Activated T-cell treated with anti-CD3 and anti-CD28 coated beads for 1 hour (primary cell): ENCODE measurements at places on chromosomes 12 and 14.

DNA sequence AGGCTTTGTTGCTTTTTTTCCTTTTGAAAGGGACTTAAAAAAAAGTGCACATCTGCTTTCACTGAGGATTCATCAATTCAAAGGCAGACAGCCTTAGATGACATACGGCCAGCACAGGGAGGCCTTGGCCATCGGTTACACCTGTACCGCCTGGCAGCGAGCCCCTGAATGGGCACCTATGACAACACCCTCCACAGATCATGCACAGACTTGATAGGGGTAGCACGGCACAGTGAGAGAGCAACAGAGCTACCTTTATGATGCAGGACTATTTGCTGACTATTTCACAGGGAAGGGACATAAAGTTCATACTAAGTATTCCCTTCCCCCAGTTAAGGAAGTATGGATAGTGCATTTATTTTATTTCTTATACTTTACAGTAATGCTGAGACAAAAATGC, 137.9 kb upstream of the ARID2 start:
- DNase-seq, result no peak

DNA sequence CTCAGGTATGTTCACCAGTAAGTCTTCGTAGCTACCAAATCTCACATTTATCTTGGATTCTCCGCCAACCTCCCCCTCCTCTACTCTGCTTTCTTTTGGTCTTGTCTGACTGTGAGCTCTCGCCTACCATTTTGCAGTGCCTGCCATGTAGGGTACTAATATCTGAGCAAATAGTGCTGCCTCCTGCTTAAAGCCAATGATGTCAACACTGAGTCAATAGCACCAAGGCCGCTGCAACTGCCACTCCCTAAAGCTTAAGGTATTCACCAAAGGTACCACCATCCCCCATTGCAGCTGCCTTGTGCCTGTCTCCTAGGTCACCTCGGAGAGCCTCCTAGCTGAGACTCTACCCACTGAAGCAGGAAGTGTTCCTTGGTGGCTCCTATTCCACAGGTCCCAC, 114.8 kb upstream of the FUT8 start:
- no peak for DNase-seq

DNA sequence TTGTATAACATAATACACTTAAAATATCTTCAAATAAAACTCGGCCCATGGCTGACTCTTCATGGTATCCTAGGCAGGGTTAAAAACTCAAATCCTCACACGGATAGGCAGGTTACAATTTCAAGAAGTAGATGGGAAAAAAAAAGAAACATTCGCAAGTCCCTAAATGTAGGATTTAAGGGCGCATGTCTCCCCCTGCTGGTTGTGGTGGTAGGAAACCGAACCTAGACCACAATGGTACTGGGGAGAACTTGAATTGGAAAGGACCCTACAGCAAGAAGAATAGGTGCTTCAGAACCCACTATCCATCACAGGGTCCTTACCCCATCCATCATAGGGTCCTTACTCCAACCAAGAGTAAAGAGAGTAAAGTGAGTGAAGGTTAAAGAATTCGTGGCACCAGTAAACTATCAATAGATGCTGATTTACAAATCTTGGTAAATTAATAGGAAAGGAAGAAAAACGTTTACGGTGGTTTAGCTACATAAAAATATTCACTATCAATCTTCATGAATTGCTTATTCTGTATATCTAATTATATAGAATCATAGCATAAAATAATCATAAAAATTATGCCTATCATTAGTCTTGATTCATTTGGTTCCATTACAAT, 3.3 kb upstream of the CIPC start:
- peak; percentile 74 for DNase-seq

DNA sequence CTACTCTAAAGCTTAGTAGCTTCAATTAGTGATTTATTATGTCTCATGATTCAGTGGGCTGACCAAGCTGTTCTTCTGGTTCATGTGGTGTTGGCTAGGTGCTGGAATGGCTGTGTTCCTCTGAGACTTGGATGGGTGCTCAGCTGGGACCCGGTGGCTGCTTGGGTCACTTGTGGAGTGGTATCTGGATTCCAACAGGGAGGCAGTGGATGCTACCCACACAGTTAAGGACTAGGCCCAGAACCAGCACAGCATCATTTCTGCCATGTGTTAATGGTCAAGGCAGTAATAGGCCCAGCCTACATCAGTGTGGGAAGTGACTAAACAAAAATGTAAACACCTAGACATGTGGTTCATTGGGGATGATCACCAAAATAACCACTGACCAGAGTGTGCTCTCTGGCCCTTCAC, 72.2 kb downstream of the FGD4 start:
- DNase-seq, result no peak

GRCh38 chr12:85468356-85469157, 188.5 kb downstream of the ALX1 start:
- DNase-seq, result no peak

- no peak for DNase-seq
Observed at GRCh38 chr12:6336079-6336888, 5.6 kb downstream of the TNFRSF1A start.

- DNase-seq, result no peak
Observed at GRCh38 chr14:73753887-73754795, 40.0 kb upstream of the PNMA1 start.

GRCh38 chr12:118986050-118986449, 4.7 kb downstream of the SRRM4 start:
- DNase-seq, result no peak

DNA sequence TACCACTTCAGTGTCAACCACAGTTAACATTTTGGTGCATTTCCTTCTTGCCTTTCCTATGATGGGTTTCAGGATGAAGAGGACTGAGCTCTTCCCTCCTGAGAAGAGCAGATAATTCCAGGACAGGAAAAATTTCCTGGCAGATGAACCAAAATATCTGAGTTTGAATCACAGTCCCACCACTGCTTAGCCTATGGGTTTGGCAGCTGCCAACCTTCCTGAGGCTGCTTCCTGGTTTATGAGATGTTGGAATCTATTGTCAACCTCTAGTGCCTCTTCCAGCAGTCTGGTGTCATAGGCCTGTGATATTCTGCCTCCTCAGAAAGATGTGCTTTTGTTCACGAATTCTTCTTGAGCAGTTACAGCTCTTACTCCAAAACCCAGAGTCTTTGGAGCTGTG, 197.4 kb upstream of the FRMD6 start:
- DNase-seq, result no peak

GRCh38 chr12:46556819-46557524, 184.4 kb upstream of the SLC38A2 start:
- DNase-seq, result no peak

- DNase-seq, result no peak
Observed at GRCh38 chr12:53657041-53657440, 18.8 kb downstream of the ATP5MC2 start.

GRCh38 chr12:109359131-109359690, 11.5 kb downstream of the MYO1H start:
- DNase-seq, result no peak

GRCh38 chr12:57549909-57550640, at the start of gene KIF5A:
Gene KIF5A (plus strand): TSS chr12:57550044. CDS start chr12:57550272, 228 bp downstream.
- DNase-seq, result peak; percentile 40

- DNase-seq, result no peak
Observed at GRCh38 chr14:72254937-72255472, 322.8 kb downstream of the RGS6 start.

GRCh38 chr12:64608901-64609535, 1.3 kb upstream of the RASSF3 start:
- DNase-seq, result peak; percentile 24

DNA sequence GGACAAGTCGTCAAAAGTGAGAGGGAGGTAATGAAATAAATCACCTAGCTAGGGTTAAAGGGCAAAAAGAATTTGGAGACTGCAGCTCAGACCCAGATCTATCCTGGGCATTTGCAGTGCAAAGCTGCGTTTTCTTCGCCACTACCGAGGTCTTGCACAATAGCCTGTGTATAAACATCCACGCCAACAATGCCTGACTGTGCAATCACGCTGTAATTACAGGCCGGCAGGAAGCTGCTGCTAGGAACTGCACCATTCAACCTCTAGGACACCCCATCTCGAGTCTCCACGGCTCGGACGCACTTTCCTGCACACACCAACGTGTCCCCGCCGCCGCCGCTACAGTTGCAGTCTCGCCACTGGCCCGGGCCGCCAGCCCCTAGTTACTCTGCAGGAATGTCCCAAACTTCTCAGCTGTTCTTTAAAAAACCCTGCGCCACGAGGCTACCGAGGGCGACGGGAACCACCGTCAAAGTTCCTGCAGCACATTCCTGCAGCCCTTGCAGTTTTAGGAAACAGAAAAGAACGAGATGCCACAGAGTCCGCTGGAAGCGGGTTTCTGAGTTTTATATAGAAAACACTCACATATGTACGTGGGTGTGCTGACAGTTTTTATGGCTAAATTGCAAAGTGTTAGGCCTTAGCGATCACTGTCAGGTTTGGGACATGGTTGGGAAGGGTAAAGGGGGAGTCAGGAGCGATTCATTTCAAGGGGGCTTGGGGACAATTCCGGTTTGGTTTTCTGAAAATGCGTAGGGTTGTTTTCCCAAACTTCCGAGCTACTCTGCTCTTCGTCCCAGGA, 65.6 kb upstream of the PTGR2 start:
- peak; percentile 51 for DNase-seq

DNA sequence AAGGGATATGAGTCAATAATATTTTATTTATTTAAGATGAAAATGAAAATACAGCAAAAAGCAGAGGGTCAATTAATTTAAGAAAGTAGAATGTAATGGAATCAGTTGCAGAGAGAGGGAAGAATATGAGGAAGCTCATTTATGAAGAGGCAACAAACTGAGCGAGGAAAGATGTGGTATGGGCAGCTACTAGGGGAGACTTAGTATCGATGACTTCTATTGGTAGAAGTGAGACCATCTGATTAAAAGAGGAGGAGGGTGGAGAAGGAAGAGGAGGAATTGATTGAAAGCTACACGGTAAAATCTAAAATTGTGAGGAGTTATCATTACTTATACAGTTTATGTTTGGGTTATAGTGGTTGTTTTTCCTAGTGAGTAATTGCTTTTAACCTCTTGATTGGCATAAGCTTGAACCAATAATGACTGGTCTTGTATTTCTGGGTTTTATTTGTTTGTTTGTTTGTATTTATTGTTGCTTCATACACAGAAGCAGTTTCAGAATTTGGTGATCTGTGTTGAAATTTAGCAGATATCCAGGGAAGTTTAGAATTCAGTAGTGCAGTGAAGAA, 121.0 kb downstream of the LRRIQ1 start:
- no peak for DNase-seq

DNA sequence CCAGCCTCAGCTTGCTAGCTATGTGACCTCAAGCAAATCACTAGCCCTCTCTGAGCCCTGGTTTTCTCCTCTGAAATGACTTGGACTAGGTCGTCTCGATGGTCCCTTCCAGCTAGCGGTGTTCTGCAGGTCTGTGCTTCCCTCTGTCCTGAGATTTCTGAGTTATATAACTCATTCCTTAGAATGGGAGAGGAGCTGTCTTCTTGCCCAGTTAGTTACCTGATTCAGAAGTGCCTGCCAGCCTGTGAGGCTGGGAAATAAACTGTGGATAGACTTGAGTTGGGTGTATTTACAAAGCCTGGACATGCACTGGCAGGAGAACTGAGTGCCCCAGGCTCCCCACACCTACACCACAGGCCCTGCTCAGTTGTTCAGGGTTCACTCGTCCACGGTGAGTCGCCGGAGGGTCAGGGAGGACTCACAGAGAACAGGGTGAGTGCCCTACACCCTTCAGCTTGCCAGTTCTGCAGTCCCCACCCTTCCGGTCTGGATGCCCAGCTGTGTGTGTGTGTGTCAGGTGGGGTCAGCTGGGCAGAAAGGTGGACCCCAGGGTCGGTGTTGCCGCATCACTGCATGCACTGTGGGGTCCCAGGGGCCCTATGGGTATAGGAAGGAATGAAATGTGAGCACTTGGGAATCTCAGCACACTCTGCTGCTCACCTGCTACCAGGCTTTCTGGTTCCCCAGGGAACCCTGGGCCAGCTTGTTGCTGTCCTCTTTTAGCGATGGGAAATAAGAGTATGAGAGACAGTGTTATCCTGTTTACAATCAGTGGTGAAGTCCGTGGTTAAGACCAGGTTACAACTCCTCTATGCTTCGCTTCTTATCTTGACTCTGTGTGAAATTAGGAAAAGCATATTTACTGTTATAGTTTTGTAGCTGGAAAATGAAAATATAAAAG, 348.2 kb downstream of the DPF3 start:
- no peak for DNase-seq
